Left renal cortex interstitium (tissue), 4 donors: ENCODE measurements at places on chromosomes 11 and 22. TPM values are rescaled to one million over a fixed set of nuclear protein-coding genes. Genes with fewer than 3 reads are reported as not detected.

DNA sequence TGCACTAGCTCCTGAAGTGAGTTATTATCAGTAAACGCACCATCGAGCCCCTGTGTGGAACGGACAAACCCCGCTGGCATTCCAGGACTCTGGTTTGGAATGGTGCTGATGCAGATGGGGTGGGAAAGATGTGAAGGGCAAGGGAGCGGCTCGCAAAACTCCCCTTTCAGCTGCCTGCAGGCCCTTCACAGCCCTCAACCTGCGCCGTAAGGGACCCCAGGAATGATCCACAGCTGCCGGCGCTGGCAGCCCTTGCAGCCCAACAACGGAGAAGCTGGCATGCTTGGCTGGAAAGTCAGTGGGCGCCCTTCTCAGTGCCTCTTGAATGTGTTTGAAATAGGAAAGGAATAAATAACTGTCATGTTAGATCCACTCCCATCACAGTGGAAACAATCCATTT is 1445.5 kb downstream of the BRD1 start:
- no peak for DNase-seq

Gene TPH1
- 1.9 TPM for polyA plus RNA-seq

GRCh38 chr11:119726150-119726553 is 2.8 kb downstream of the NECTIN1 start:
- no peak for DNase-seq

DNA sequence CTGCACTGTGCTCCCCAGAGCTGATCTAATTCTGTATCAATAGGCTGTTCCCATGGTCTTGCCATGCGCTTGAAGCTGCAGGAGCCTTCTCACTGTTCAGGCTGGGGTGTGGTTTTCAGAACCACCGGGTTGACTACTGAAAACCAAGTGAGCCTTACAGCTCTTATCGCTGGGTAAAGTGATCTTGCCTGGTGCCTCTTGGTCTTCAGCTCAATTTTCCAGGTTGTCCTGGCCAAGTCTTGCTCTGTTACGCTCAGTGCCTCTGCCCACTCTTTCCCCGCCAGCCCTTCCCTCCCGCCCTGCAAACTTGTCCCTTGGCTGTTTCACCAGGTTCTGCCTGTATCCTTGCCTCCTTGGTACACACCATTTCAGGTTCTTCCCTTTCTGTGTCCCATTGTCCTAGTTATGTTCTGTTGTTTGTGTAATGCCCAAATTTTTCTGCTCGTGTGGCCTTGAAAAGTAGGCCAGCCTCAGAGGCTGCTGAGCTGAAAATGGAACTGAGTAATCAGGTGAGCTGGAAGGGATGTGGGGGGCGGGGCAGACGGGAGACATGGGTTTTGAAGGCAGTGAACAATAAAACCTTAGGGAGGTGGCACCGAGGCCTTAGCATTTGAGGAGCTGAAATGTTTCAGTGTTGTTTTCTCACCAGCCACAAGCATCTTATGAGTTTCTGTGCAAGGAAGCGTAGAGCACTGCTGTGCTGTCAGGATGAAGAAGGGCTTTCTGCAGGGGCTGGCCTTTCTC is 11.2 kb downstream of the PEX26 start:
- no peak for DNase-seq

Gene SYT7
- 7.1 TPM for polyA plus RNA-seq

Gene OR10G7
- polyA plus RNA-seq: not detected

DNA sequence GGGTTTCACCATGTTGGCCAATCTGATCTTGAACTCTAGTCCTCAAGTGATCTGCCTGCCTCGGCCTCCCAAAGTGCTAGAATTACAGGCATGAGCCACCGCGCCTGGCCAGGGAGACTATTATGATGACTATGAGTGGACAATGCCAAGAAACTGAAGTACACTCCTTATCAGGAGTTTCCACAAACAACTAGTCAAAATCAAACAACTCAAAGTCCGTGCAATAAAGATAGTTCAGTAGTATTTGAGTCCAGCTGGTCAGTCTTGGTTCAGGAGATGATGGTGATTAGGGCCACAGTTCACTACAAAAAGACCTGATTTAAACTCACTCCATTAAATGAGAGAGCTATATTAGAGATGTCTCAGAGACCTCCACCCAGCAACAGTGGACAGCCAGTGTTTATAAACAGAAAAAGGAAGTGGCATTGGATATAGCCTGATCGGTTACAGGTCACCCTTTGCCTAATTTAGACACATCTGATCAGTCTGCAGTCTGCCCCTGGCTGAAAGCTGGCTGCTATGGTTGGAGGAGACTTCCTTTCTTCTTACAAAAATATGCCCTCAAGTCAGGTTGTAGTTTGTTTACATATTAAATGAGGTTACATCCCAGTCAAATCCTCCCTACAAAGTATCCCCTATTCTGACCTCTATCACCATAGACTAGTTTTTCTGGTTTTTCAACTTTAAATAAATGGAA is 17.0 kb downstream of the CD3E start:
- DNase-seq: no peak

Gene KCNJ11
- 2.1 TPM for polyA plus RNA-seq

DNA sequence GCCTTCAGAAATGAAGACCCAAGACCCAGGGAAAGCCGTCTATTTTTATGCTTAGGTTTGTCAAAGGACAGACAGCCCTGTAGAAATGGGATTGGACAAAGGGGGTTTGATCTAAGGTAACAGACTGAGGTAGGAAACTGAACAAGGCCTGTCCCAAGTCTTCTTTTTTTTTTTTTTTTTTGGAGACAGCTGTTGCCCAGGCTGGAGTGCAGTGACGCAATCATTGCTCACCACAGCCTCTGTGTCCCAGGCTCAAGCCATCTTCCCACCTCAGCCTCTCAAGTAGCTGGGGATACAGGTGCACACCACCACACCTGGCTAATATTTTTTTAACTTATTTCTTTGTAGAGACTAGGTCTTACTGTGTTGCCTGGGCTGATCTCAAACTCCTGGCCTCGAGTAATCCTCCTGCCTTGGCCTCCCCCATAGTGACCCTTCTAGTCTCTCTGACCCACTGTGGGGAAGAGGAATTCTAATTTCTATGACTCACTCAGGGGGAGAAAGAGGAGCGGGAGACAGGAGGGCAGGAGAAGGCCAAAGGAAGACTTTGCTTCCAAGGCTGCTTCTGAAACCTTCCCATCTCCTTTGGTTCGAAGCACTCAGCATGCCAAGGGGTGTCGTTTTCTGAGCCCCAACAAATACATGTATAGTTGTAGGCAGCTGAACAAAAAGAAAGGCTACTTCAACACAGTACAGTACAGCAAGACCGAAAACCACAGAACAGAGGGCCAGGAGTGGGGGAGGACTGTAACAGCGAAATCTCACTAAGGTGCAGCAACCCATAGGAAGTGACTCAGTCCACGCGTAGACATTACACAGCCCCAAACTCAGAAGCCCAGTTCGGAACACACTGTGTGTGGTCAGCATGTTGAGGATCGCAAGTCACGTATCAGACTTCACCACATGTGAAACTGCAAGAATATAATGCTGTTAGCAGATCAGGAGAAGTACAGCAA is 872 bp downstream of the TMA7B start:
- DNase-seq: no peak

GRCh38 chr11:71525938-71526495 is 1.1 kb upstream of the KRTAP5-7 start:
- no peak for DNase-seq

Gene MYO7A
- polyA plus RNA-seq: 4.6 TPM

Gene NAP1L4
- 154 TPM for polyA plus RNA-seq

GRCh38 chr22:26608129-26608528 is 9.7 kb downstream of the CRYBB1 start:
- no peak for DNase-seq

DNA sequence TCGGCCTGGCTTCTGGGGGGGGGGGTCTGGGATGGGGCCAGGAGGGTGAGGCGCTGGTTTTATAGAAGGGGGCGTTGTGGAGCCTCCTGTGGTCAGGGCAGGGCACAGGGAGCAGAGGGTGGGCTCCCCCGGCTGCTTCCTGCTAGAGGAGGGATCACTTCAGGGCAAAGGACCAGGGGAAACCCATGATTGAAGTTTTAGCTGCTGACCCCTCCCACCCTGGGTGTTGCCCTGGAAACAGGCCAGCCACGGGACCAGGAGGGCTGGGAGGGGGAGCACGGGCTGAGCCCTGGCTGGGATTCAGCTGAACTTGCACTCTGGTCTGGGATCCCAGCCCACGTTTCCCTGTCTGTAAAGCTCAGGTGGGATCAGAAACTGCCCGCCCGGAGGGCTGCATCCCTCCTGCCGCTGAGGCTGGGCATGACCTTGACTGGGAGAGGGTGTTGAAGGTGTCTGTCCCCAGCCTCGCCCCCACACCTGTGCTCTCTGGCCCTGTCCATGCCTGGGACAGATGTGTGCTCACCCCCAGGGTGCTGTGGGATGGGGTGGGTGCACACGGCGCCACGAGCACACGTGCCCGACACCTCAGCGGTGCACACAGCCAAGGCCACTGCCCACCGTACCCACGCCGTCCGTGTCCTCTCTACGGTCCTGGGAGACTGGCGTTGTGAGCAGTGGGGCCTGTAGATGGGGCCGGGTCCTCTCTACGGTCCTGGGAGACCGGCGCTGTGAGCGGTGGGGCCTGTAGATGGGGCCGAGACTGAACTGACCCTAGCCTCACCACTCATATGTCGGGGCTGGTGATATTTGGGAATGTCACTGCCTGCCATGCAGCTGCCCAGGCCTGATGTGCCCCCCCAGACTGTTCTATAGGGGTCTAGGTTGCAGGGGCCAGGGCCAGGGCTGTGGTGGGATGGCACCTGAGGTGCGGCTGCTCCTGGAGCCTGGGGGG is 2.3 kb downstream of the TSPAN4 start:
- peak; percentile 82 for DNase-seq

GRCh38 chr22:27628891-27629631 is 172.5 kb downstream of the MN1 start:
- DNase-seq: no peak

DNA sequence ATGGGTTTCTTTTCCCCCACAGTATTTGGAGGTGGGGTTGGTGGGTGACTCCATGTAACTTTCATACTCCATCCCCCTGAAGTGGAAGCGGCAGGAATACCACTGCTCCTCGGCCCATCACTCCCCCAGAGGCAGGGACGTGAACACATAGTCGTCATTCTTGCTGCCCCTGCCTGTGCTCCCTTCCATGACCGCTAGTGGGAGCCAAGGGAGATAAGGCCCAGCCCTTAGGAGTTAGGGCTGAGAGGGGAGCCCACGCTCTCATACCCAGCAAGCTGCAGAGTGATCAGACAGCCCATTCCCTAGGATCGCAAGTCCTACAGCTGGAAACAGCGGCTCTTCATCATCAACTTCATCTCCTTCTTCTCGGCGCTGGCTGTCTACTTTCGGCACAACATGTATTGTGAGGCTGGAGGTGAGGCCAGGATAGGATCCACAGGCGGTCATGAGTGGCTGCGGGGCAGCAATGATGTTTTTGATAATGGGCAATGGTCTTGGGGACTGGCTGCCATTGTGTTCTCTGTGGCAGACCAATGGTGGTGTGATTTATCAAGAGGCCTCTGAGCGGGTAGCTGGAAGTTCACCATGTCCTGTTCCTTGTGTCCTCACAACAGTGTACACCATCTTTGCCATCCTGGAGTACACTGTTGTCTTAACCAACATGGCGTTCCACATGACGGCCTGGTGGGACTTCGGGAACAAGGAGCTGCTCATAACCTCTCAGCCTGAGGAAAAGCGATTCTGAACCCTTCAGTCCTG is 15.9 kb downstream of the RHOG start:
- DNase-seq: no peak

GRCh38 chr11:12473381-12473780 is 96.0 kb downstream of the PARVA start:
- DNase-seq: no peak

DNA sequence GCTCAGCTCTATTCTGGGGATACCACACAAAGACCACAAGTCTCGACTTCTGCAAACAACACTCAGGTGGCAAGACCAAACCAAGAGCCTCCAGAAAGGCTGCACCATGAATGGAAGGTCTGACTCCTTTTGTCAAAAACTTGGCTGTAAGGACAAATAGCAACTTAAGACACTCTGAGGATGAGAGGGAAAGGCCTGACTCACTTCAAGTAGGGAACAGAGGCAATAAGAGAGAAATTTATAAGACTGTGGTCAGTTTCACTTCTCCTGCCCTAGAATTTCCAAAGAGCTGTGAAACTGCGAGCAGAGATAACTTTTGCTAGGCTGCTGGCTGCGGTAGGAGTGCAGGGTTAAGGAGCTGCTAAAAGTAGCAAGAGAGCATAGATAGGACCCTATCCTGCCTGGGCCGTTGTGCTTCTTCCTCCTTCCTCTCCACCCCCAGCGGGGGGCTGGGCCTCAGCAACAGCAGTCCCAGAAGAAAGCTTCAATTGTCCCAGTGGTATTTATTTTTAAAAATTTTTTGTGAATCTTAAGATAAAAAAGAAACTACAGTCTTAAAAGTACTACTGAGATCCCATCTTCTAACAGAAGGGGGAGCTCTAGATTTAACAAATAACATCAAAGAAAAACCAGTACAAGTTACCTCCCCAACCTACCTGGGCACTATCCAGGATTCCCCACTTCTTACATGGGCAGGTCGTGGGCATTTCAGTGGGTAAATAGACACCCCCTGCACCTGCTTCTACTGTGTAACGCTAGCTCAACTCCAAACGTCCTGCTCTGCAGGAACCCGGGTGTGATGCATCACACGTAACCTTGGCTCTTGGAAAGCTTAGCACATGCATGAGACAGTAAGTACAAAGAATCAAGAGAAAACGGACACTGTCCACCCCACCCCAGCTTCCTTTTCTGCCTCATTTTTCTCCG is 66.4 kb downstream of the SGSM3 start:
- no peak for DNase-seq

Gene BTG4
- polyA plus RNA-seq: not detected
